Natural killer cell treated with Interleukin-12 subunit alpha and Interleukin-12 subunit beta and Interleukin-15 and Interleukin-18, amount 100 ng/mL, for 72 hours (primary cell): ENCODE measurements at places on chromosomes 11 and 22. TPM values are rescaled to one million over a fixed set of nuclear protein-coding genes. Genes with fewer than 3 reads are reported as not detected.

GRCh38 chr22:46001426-46002106 is 24.6 kb upstream of the WNT7B start:
- no peak for DNase-seq

- no peak for DNase-seq
Measured at GRCh38 chr11:23138761-23139160, 278.5 kb upstream of the CCDC179 start.

- DNase-seq = no peak
Measured at GRCh38 chr11:134200688-134201087, 23.1 kb downstream of the NCAPD3 start.

SMIM35 gene
- not detected for total RNA-seq

DNA sequence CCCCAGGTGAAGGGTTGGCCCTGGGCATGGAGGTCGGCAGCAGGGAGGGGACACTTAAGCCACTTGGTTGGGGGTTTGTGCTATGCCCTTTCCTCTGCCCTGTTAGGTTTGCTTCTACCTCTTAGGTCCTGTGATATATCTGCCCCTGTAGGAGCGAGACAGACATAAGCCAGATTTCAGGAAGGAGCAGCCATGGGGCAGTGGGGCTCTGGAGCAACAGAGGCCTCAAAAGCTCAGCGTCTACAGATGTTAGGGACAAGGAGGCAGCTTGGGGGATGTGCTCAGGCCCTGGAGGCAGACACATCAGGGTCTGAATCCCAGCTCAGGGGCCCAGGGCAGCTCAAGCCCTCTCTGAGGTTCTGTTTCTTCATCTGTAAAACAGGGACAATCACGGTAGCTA is 27.2 kb upstream of the KCNQ1OT1 start:
- no peak for DNase-seq

NFAM1 gene
- 0.19 TPM for total RNA-seq

CABP4 gene
- 2.2 TPM for total RNA-seq

DNA sequence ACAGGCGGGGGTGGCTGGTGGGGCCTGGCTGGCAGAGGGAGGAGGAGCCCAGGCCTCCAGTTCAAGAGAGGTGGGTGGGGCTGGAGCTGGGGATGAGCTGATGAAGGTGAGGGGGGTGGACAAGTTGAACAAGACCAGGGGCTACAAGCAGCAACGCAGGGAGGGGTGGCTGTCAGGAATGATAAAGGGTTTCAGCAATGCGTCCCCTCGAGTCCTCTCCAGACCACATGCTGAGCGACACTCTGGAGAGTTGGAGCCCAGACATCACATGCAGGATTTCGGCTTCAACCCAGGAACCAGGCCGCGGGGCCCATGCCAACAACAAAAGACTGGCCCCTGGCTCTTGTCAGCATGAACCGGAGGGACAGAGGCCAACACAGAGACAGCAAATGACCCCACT is 480.3 kb downstream of the BRD1 start:
- DNase-seq = no peak

TMEM121B gene
- total RNA-seq = 0.31 TPM

AP2A2 gene
- 75.1 TPM for total RNA-seq

TUB gene
- not detected for total RNA-seq

- no peak for DNase-seq
Measured at GRCh38 chr11:44066732-44067141, 667 bp downstream of the ACCS start.

DNA sequence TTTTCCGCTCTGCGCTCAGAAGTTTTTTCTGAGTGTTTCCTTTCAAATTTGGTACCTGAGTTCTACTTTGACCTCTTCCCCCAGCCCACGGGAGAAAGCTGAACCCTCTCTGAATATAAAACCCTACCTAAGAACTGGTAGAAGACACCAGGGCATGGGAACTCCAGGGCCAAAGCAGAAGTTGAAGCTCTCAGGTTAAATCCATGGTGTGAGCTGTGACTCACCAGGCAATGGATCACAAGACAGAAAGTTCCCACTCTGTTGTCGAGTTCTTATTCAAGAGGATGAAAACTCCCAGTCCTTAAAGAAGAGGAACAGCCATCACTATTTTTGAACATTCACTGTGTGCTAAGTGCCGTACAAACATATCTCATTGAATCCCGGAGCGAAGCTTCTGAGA is 8.9 kb downstream of the TMEM218 start:
- DNase-seq = no peak

DNA sequence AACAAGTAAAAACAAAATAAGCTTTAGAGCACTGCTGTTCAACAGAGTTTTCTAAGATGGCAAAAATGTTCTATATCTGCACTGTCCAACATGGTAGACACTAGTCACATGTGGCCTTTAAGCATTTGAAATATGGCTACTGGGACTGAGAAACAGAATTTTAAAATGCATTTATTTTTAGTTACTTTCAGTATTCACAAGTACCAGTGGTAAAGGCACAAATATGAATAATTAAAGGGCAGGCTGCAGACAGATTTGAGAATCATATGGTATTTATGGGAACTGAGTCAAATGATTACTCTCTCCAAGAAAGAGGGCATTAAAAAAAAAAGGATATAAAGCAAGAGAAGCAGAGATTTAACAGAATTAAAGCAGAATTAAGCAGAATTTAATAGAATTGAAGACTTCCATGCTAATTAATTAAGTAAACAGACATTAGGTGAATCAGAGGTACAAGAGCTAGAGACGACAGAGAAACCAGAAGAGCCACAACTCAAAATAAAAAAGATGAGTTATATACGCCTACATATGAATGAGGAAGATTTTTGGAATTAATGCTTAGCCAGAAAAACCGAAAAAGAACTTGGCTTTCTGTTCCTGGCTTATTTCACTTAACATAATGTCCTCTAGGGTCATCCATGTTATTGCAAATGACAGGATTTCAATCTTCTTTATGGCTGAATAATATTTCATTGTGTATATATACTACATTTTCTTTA is 160.4 kb downstream of the ATG16L2 start:
- no peak for DNase-seq

TEX54 gene
- total RNA-seq = 1.0 TPM

DNA sequence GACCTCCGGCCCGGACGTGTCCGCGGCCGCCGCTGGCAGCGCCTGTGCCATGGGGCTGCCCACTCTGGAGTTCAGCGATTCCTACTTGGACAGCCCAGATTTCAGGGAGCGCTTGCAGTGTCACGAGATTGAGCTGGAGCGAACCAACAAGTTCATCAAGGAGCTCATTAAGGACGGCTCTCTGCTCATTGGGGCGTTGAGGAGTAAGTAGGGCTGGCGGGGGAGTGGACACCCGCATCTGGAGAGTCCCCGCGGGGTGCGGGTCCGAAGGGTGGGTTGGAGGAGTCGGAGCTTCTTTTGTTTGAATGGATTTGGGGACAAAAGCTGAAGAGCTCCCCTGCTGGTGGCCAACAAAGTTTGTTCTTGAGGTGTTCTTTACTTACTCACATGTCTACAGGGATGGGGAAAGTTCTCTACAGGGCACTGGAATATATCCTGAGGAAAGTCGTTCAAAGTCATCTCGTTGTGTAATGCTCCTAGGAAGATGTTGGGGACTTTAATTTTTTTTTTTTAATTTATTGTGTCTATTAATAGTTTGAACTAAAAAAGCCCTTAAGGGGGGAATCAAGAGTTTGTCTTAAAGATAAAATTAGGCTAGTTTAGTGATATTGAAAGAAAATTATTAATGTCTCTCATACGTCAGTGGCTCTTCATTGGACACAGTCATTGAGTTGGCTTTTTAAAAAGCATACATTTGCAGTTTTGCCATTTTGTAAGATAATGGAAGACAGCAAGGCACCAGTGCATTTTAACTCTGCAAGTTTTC is 725 bp downstream of the ARHGAP42 start:
- DNase-seq = no peak

GRCh38 chr11:526192-526591 is 9.2 kb downstream of the HRAS start:
- no peak for DNase-seq

DNA sequence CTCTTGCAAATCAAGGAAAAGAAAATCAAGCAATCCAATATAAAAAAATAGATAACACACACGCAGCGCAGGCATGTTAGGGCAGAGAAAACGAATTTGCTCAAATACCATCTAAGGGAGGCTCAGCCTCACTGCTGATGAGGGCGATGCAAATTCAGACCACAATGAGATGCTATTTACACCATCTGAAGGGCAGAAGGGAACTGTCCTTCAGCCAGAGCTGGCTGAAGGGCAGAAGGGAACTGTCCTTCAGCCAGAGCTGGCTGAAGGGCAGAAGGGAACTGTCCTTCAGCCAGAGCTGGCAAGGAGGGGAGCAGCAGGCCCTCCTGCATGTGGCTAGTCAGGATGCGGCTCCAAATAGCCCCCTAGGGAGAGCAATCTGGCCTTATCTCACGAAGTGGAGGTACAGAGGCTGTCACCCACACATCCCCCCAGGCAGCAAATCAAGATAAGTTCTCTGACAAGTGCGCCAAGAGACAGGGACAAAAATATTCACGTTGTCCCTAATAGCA is 7.6 kb upstream of the SLC39A13 start:
- no peak for DNase-seq

DNA sequence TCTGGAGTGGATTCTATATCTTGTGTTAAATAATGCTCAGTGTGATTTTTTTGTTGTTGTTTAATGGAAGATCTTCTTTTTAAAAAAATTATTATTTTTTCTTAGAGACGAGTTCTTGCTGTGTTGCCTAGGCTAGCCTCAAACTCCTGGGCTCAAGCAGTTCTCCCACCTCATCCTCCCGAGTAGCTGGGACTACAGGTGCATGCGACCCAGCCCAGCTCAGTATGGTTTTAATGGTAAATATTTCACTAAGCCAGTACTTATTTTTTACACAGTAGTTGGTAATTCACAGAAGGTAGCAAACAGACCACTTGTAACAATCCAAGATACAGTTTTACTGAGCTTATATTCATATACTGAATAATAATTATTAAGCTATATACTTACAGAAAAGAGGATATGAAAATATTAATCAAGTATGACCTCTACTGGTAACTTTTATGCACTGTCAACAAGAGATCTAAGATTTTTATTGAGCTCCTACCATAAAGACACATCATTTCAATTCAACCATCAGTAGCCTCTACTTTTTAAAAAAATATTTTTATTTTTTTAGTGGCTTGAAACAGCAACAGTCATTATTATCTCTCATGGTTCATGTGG is 6.1 kb upstream of the CD59 start:
- DNase-seq = no peak

ANO1 gene
- not detected for total RNA-seq

GRCh38 chr11:119222308-119222707 is 16.2 kb downstream of the CBL start:
- no peak for DNase-seq

PTPN5 gene
- not detected for total RNA-seq
